ENCODE measurements at places on chromosomes 4 and X.

DNA sequence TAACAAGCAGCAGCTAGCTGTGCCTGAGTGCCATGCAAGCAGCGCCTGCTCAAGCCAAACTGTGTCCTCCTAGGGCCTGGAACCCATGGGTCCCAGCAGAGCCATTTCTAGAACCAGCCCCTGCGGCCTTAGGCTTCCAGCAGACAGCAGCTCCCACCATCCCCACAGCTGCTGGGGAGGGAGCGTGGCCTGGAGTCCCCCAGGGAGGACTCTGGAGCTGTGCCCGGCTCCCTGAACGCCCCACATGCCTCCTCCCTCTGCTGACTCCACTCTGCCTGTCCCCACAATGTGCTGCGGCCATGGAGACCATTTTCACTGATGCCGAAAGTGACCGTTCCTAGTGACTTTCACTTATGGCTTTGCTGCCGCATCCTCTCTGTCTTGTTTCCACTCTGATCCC lies 45.9 kb downstream of the GAK start:
- DNase-seq, result no peak

DNA sequence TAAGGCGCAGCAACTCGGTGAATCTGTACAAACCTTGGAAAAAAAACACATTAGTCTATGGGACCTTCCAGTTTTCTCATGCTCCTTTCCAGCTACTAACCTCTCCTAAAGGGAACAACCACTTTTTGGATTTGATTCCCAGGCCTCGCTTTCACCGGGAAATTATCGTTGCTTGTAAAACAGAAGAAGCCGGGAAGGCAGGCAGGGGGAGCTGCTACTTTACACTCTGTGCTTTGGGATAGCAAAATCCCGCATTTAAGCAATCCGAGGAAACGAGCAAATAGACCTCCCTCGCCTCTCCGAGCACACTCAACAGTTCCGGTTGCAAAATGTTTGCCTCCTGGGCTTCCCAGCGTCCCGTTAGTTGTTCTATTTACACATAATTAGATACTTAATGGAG lies 1.2 kb downstream of the CD38 start:
- no peak for DNase-seq

DNA sequence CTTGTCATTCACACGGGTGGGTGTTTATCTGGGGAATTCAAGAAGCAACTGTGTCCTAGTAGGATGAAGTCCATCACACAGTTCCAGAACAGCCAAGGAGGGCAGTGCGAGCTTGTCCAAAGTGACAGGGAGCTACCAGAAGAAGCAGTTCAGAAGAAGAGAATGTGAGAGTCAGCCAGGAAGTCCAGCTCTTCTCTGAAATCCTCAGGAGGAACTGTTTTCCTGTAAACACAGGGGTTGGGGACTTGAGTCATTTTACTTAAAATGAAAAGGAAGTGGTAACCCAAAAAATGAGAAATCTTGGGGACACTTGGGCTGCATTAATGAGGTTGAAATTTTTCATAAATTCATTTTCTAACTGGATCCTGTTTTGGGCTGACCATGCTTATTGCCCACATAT lies 8.2 kb upstream of the TLR10 start:
- no peak for DNase-seq

DNA sequence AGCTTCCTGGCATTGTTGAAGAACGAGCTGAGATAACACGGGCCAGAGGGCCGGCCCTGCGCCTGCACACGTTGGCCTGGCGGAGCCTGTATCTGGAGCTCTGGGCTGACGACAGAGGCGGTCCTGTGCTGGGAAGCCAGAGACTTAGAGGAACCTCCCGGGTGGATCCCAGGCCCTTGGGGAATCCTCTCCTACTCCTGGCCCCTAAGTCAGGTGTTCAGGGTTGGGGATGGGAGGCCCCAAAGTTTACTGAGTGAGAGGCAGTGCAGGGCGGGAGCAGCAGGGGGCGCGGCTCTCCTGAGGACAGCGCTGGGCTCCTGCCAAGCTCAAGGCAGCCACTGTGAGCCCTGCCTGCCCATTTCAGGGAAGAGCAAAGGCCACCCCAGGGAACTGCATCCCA lies 2.5 kb upstream of the HTRA3 start:
- peak; percentile 34 for DNase-seq

DNA sequence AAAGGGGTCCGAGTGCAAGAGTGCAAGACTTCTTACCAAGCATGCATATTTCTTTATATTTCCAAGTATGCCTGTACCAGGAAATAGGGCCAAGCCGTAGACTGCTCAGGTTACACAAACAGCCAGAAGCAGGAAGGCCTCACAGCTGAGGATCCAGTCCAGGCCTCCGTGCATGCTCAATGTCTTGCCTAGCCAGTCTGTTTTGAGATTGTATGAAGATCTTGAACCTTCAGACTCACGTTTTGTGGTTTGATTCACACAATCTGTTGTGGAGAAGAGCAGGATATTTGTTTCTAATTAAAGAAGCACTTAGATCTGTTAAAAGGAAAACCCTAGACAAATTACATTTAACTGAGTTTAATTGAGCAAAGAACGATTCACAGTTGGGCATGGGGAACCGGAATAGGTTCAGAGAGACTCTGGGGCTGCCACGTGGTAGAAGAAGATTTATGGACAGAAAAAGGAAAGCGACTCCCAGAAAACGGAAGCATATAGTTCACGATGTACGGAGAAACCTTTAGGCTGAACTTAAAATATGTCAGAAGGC lies 1.2 kb downstream of the MGST2 start:
- DNase-seq, result no peak

DNA sequence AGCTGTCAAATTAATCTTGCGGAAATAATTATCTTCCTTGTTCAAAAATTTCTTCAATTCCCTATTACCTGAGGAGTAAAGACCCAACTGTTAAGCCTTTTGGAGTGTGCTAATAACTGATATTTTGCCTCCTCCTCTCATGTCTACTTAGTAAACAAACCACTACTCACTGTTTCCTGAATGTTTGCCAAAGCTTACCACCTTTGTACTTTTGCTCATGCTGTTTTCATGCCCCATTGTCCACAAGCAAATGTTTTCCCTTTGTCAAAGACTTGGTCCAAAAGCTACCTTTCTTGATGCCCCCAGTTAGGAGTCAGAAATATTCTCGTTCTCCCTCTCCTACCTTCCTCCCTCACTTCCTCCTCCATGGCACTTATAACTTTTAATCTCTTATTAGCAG lies 226.1 kb downstream of the ENOX2 start:
- DNase-seq, result no peak

DNA sequence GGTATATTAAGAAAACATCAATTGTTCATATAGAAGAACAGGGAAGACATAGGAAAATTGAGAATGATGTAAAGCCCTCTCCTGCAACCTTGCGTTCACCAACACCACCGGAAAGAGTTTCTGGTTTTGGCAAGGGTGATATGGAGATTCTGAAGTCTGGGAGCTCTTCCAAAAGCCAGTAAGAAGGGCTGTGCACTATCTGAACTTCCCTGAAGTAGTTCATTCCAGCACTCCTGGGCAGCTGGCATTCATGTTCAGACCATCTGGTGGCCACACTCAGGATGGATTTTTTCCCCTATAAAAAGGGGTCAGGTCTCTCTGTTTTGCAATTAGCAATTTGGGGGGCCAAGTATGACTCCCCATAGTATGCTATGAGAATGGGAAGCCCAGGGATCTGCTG lies 15.4 kb upstream of the TLR2 start:
- no peak for DNase-seq

- no peak for DNase-seq
Measured at GRCh38 chr4:3849140-3849539, 83.0 kb downstream of the ADRA2C start.

DNA sequence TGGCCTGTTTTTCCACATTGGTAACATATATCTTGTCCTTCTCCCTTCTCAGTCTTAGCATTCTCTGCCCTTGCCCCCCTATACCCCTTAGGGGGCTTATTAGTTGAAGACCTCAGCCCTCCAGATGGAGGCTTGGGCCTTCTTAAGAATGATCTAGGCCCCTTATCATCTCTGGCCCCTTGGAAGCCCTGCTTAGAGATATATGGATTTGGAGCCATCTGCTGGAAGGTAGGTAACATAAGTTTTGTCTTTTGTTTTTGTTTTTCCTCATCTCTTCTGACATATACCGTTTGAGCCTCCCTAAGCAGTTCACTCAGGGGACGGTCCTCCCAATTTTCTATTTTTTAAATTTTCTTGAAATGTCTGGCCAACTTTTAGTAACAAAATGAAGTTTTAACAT lies 48.3 kb upstream of the NAP1L2 start:
- no peak for DNase-seq

DNA sequence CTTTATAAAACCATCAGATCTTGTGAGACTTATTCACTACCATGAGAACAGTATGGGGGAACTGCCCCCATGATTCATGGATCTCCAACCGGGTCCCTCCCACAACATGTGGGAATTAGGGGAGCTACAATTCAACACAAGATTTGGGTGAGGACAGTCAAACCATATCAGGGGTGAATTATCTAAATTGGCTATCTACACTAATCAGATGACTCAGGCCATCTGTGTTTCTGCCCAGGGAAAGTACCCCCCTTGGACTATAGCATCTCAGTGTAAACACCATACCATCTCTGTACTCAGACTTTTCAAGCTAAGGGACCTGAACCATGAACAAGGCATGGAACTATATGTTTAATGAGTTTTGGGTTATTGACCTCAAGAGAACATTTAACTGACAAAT lies 76.8 kb downstream of the LNX1 start:
- DNase-seq, result no peak

- no peak for DNase-seq
Measured at GRCh38 chr4:48939785-48940184, 33.2 kb upstream of the OCIAD2 start.

GRCh38 chr4:168615294-168616065 lies 118.6 kb downstream of the PALLD start:
- peak; percentile 86 for DNase-seq

DNA sequence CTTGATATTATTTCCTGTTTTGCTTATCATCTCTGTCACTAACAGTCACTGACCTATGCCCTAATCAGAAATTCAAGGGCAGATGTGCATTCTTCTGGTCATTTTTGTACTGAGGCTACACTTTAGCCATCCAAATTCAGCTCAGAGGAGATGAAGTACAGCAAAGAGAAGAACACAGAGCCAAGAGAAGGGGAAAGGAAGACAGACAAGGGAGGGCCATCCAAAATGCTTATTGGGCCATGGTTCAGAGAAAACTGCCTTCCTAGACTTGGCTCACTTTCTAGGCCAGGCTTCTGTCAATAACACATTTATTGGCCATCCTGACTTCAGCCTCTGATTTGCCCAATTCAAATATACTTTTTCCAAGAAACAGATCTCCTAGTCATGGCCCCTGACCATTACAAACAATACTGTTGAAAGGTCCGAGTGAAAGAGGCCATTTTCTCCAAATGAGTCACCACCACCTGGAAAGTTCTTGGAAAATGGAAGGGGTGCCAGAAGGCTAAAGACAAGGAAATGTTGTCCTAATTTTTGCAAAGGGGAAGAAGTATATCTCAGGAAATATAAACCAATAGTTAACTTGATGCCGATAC lies 56.4 kb downstream of the DCX start:
- DNase-seq, result no peak

- DNase-seq, result no peak
Measured at GRCh38 chr4:116064331-116064730, 950.9 kb upstream of the NDST4 start.

DNA sequence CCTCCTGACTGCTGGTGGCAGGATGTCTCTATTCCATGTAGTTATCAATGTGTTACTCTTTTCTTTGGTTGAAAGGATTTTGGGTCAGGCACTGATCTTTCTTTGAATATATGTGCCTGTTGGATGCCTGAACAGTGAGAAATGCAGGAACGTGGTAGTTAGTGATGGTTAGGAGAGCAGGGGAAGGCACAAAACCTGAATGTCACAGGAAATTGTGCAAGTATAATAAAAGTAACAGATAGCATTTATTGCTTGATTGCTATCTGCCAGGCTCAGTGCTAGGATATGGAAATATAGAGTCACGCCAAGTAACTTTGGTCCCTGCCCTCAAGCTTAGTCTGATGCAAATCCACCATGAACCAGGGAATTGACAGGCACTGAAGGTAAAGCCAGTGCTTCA lies 219.8 kb upstream of the FAT1 start:
- no peak for DNase-seq

GRCh38 chr4:4792466-4792865 lies 67.0 kb upstream of the MSX1 start:
- no peak for DNase-seq

DNA sequence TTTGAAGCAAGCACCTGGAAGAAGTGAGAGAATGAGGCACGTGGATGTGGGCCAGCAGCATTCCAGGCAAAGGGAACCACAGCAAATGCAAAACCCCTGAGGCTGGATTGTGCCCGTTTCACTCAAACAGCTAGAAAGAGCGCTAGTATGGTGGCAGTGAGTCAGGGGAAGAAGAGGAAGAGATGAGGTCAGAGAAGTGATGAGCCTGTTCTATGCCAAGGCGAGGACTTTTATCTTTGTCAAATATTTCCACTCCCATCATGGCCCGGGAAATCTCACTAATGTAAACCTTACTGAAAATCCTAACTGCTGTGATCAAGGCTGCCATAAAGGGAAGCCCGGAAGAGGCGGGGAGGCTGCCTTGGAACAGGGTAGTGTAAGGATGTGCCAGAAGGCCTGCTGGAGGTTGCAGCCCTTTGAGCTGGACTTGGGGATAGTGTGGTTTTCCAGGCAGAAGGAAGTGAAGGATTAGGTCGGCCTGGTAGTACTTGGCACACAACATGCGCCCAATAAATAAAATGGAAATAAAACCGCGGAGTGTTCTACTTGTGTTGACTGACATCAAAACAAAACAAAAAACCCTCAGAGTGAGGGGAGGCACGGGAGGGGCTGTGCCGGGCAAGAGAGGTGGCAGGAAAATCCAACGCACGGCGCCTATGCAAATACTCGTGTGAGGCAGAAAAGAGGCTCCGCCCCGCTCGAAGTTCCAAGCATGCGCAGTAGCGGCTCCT lies 1.2 kb upstream of the CDK16 start:
- DNase-seq, result no peak

DNA sequence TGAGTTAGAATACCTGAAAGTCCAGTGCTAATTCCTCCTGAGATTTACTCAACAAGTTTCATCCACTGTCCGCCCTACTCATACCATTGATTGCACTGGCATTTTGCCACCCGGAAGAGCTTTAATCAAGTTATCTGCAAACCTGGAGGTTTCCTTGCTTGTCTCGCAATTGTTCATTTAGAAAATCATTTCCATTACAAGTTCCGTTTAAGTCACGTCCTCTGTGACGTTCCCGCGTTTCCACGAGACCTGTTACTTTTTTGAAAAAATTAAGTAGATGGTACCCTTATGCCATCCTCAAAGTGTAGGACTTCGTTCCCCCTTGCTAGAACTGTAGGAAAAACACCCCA lies 761 bp upstream of the FRYL start:
- no peak for DNase-seq

- no peak for DNase-seq
Measured at GRCh38 chr4:133131829-133132460, 17.1 kb upstream of the PCDH10 start.
